Cortex of kidney (tissue), 1 donor: ENCODE measurements at places on chromosomes 3 and 15.

GRCh38 chr15:75891895-75892294, 11.8 kb upstream of the FBXO22 start:
- DNase-seq = no peak

GRCh38 chr3:11548721-11549131, 95.0 kb downstream of the VGLL4 start:
- no peak for DNase-seq

DNA sequence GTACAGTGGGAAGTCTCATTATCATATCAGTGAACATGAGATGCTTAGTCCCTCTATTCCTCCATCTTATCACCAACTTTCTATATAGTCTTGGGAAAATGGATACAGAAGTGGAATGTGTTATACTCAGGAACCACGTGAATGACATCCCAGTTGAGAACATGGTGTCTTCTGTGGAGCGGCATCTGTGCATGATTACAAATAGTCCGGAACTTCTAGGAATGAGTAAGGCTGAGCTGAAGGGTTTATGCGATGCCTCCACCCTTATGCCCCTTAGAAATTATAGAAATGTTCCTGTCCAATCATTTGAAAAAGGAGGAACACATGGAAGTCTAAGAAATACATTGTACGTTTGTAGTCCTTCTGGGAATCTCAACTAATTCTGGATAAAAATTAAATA, 64.8 kb upstream of the TMEM108 start:
- DNase-seq = no peak

DNA sequence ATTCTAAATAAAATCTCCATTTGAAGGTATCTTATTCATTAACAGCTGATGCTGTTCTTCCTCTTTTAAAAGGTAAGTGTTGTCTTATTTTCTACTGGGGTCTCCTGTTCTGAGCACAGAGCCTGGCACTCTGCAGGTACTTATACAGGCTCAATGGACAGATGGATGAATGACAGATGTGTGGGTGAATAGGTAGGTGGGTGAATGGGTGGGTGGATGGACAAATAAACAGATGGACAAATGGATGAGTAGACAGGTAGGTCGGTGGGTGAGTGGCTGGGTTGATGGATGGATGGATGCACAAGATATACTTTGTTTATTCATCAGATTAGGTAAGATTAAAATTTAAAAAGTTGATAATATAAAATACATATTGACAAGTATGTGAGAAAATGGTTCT, 53.5 kb downstream of the SLC41A3 start:
- DNase-seq = no peak

- DNase-seq = no peak
These were observed 6.6 kb downstream of the ISG20 start for GRCh38 chr15:88645171-88646087.

DNA sequence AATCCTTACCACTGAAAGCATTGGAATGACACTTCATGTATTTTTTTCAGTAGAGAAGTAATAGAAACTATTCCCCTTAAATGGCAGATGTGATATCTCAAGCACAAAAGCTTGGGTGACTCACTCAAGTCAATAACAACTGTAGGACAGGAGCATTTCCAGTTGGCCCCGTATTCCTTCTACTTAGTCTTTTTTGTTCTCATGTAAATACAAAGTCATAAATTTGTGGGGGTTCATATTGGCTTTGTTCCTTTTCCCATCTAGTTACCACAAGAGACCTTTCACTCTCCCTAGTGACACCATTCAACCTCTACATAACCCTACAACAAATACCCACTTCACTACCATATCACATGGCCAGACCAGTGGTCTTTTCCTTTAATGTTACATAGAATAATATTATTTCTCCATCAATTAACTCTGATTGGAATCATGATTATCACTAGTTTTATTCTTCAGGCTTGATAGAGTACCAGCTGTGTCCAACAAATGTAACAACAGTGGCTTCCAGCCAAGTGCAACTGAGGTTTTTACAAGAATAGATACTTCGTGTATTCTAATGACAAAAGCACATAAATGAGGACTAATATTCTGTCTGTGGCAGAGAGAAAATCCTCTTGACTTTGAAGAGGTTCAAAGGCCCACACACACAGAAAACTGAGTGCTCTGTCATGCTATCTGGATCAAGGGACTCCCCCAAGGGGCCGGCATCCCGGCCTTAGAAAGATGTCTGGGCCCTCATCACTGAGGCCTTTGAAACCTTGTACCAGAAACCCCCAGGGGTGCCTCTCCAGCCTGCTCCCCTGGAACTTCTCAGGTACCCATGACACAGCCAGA, 94.0 kb upstream of the THBS1 start:
- DNase-seq = no peak

GRCh38 chr3:94093151-94093550, 30.3 kb downstream of the NSUN3 start:
- DNase-seq = no peak

DNA sequence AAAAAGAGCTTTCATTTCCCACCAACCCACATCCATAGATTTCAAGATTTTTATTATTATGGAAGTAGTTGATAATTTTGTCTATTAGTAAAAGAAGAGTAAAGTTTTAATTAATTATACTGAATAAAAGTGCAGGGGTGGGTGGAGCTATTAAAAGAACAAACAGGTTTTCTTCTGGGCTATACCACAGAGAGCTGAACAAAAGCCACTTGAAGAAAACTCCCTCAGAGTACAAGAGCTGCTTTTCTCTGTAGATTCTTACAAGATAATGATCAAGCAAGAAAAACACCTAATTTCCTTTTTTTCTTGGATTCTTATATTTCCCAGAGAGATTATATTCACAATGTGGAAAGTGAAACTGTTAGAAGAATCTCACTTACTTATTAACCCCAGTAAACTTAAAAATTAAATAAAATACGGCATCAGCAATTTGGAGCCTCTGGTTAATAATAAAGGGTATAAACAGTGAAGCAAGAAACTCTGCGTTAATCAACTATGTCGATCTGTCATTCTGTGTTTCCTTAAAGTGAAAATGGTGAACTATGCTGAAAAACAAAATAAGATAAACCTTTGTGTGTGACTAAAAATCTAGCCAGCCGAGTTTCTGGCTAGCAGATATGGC, 84.9 kb downstream of the THBS1 start:
- DNase-seq = no peak

DNA sequence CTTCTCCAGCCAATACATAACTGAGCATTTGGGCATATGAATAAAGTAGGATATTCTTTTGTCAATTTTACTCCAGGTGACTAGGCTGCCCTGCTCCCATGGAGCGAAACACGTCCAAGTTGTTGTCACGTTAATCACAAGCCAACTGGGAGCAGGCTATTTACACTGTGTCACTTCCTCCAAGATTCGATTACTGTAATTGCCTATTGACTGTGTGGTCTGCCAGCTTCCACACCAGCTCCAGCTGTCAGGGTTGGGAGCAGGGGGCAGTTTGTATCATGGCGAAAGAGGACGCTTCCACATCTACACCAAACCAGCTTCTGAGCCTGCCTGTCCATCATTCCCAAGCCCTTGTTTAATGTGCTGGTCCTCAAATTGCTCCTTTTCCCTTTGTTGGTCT, 89.2 kb upstream of the RORA start:
- DNase-seq = no peak

- DNase-seq = no peak
These were observed 403.2 kb upstream of the CADM2 start for GRCh38 chr3:84555629-84556028.

GRCh38 chr15:73397461-73397860, 28.7 kb upstream of the HCN4 start:
- no peak for DNase-seq

DNA sequence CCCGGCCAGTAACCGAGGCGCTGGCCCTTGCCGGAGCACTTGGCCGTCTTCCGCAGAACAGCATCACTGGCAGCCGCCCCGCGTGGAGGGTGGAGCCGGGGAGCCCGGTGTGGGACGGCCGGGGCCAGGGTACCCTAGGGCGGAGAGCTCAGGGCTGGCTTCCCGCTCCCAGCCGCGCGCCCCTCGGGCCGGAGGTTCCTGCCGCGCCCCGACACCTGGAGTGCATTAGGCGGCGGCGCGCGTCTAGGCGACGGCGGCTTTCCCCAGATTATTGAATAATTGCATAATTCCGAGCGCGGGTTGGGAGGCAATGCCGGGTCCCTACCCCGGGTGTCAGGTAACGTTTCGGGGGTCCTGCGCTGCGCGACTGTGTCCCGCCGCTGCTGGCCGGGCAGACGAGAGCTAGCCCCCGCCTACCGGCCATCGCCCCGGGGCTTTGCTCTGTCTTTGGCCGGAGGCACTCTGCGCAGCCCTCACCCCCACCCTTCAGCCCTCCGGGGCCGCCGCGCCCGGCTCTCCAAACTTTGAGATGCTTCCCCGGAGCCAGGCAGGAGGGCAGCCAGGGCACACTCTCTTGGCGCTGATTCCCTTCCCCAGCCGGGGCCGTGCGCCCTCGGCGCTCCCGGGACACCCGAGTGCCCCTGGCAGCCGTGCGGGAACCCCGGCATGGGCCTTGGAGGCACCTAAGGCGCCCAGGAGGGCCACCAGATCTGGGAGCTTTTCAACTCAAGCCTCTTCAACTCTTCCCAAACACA, 749 bp downstream of the ITGA11 start:
- no peak for DNase-seq

GRCh38 chr15:95208988-95209387, 977.6 kb downstream of the MCTP2 start:
- DNase-seq = no peak
